ENCODE measurements at places on chromosomes 4 and X.

GRCh38 chr4:140450352-140450751 is 22.9 kb upstream of the CLGN start:
- DNase-seq = no peak

DNA sequence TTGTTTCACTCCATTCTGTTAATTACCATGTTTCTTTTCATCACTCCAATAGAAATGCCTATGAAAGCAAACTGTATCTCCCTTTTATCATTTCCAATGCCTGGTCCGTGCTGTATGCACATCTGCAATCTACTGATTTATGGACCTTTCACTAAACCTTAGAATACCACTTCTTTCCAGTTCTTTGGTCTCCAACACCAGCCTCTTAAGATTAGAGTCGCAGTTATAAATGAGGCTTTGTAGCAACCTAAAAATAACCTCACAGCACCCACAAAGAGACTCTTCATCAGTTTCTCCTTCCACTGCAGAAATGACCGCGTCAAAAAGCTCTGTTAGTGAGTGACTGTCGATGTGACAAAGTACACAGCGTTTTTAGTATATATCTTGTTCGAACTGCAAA is 282.6 kb downstream of the ADGRA3 start:
- no peak for DNase-seq

DNA sequence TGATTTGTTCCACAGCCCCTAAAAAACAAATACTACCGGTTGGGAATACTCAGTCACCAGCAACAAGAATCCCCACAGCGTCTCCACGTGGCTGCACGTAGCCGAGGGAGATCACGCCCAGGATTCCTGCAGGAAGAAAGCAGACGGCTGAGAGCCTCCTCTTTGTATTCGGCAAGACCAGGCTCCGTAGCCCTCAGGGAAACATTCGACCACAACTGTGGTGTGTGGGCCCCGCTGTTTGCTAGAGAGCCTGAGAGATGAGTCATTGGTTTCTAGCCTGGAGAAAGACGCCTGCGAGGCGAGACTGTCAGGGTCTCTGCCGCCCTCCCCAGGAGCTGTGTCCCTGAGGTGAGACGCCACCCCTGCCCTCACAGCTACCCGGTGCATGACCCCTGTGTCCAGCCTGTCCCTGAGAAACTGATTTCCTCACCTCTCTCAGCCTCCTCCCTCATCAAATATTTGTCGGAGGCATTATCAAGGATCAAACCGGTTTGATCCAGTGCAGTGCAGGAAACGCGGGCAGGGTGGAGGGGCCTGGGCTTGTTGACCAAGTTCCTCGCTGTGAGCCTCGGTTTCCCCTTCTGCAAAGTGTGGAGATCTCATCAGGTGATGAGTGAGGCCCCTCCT is 4.7 kb upstream of the S100P start:
- no peak for DNase-seq

- DNase-seq = no peak
These were observed 28.5 kb downstream of the MSN start for GRCh38 chrX:65695849-65696449.

GRCh38 chr4:92270908-92271307 is 32.9 kb upstream of the GRID2 start:
- no peak for DNase-seq

GRCh38 chr4:81951891-81952455 is 421.8 kb downstream of the HNRNPD start:
- no peak for DNase-seq

- no peak for DNase-seq
These were observed 3.1 kb downstream of the CT45A10 start for GRCh38 chrX:135890087-135890585.

DNA sequence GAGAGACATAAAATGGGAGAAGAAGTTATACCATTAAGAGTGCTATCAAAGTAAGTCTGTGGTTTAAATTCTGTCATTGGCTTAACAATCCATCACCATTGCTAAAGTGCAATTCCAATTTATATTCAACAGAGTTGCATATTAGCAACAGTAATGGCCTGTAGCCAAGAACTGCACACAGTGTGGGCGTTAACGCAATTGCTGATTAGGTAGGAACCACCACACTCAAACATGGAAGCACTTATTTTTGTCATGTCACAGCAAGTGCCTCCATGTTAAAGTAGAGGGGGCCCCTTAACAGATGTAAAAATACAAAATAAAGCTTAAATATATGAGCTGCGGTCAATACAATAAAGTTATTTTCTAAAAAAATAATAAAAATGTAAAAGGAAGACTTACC is 10.8 kb downstream of the LARP7 start:
- DNase-seq = no peak

GRCh38 chr4:121679267-121679666 is 17.5 kb downstream of the ANXA5 start:
- DNase-seq = no peak

DNA sequence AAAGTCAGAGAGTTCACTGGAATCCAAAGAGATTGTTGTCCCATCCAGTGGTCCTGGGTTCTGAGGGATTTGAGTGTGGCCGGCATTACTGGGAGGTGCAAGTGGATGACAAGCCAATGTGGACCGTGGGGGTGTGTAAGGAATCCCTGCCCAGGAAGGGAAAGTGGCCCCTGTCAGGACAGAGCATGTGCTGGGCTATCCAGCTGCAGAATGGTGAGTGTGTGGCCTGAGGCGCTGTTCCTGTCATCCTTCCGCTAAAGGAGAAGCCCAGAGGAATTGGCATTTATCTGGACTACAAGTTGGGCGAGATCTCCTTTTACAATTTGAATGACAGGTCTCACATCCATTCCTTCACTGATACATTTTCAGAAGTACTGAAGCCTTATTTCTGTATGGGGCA is 20.4 kb upstream of the TRIM60 start:
- DNase-seq = no peak

GRCh38 chrX:24990535-24990934 is 25.2 kb downstream of the ARX start:
- peak; percentile 84 for DNase-seq

- DNase-seq = peak; percentile 90
These were observed at the start of gene SCOC for GRCh38 chr4:140373328-140374129. TSS of gene SCOC (plus strand) at chr4:140373646. CDS start at chr4:140379171, 5,525 bp downstream.

DNA sequence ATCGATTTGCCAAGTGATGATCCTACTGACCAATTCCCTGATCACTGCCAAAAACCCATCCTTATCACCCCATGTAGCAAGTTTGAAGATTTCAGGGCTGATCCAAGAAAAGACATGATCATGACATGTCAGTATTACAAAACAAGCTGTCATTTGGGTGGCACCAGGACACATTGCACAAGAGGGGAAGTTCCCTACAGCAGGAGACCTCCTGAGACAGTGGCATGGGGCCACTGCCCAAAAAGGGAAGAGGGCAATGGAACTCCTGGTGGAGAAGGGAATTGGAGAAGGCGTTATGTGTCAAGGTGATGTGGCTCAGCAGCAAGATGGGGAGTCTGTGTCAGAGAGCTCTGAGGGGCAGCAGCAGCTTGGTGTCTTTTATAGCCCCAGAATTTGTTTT is 43.4 kb downstream of the ZNF182 start:
- DNase-seq = no peak

GRCh38 chr4:105236202-105236915 is 89.7 kb downstream of the TET2 start:
- DNase-seq = no peak

GRCh38 chrX:1564750-1565683 is 26.4 kb upstream of the AKAP17A start:
- no peak for DNase-seq

GRCh38 chr4:125323654-125324053 is 8.9 kb downstream of the FAT4 start:
- DNase-seq = no peak
